Activated CD8-positive, alpha-beta memory T cell treated with anti-CD3 and anti-CD28 coated beads for 36 hours (primary cell): ENCODE measurements at places on chromosomes 16 and 17. TPM values are rescaled to one million over a fixed set of nuclear protein-coding genes. Genes with fewer than 3 reads are reported as not detected.

SLC46A1 gene
- 6.7 TPM for total RNA-seq

TVP23A gene
- total RNA-seq: not detected

PABPN1L gene
- not detected for total RNA-seq

SUZ12 gene
- 67.8 TPM for total RNA-seq

CUEDC1 gene
- not detected for total RNA-seq

MAP3K3 gene
- 28.9 TPM for total RNA-seq

TSNAXIP1 gene
- total RNA-seq: 0.84 TPM

TMEM114 gene
- total RNA-seq: not detected

TNS4 gene
- 4.7 TPM for total RNA-seq

CDH1 gene
- total RNA-seq: not detected

CPHXL2 gene
- not detected for total RNA-seq

FKBP10 gene
- total RNA-seq: 2.1 TPM

ERAL1 gene
- total RNA-seq: 76.4 TPM

RNF222 gene
- total RNA-seq: not detected

ADAM11 gene
- 0.10 TPM for total RNA-seq

HYDIN gene
- not detected for total RNA-seq

KRTAP4-7 gene
- total RNA-seq: not detected

CMTR2 gene
- 20.9 TPM for total RNA-seq

HS3ST3B1 gene
- total RNA-seq: 8.4 TPM

ZNF19 gene
- 2.7 TPM for total RNA-seq

ABCC6 gene
- total RNA-seq: not detected

SLC12A3 gene
- not detected for total RNA-seq

TBC1D3E gene
- total RNA-seq: not detected

CHST5 gene
- total RNA-seq: 0.27 TPM

CDH11 gene
- not detected for total RNA-seq

P2RX5 gene
- 16.5 TPM for total RNA-seq

NOS2 gene
- 0.04 TPM for total RNA-seq

CYBA gene
- 229 TPM for total RNA-seq
